Stimulated activated naive CD8-positive, alpha-beta T cell treated with anti-CD3 and anti-CD28 coated beads, Interleukin-15, Interleukin-2, amounts not matched to agents 100 U/mL and 50 U/mL, for 24 hours (primary cell): ENCODE measurements at places on chromosomes 4 and X.
A peak's percentile ranks its signal among the peaks of the same experiment; 100 is the strongest.

DNA sequence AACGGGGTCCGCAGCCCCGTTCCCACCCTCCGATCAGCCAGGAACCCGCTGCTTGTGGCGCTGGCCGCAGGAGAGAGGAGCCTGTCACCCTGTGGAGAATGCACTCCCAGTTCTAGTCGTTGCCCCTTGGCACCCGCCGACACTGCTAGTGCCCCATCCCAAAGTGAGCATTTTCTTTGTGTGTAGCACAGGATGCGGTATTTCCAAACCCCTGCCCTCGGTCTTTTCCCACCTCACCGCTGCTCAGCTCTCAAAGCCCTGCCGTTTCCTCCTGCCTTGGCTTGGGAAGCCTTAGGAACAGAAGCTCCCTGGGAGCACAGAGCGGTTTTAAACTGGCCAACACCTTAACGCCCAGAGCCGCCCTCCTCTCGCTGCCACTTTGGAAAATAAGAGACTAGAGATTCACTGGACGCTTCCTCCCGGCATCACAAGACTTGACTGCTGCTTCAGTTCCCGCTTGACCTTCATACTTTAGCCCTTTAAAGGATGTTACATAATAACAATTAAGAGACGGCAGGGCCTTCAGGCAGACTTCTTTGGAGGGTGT lies 772 bp downstream of the CYP4V2 start:
- peak; percentile 41 for DNase-seq

DNA sequence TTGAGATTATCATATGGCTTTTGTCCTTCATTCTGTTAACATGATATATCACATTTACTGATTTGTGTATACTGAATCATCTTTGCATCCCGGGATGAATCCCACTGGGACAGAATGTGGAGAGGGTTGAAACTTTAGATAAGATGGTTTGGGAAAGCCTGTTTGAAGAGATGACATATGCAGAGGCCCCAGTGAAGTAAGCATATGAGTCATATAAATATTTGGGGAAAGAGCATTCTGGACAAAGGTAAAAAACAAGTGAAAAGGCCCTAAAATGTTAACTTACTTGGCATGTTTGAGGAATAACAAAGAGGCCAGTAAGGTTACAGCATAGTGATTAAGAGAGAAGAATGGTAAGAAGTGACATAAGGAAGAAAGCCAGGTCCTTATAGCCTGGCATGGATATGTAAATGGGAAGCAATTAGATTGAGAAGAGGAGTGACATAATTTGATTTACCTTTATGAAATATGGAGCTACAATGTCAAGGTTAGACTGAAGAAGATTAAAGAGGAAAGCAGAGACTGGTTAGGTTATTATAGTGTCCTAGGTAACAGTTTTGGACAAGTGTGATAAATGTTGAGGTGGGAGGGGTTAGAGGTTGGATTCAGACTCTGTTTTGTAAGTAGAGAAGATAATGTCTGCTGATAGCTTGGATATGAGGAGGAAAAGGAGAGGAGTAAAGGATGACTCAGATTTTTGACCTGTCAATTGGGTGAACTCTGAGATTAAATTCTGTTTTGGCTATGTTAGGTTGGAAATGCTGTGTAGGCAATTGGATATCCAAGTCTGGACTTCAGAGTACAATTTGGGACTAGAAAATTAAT lies 54.6 kb upstream of the DRP2 start:
- DNase-seq: no peak

DNA sequence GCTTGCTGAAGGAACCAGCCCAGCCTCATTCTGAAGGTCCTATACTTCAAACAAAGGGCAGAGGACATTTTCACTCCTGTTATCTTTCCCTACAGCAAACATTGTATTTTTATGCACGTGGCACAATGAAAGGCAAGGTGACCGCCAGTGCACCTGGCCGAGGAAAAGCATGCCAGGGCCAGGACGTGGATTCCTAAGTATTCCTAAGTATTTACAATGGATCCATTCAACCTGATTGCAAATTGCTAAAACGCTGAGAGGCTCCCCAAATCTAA lies 127.9 kb upstream of the FTHL17 start:
- no peak for DNase-seq

GRCh38 chrX:110852180-110852579 lies 56.6 kb upstream of the CHRDL1 start:
- no peak for DNase-seq

- DNase-seq: no peak
These were observed 25.7 kb downstream of the LETM1 start for GRCh38 chr4:1830234-1830633.

DNA sequence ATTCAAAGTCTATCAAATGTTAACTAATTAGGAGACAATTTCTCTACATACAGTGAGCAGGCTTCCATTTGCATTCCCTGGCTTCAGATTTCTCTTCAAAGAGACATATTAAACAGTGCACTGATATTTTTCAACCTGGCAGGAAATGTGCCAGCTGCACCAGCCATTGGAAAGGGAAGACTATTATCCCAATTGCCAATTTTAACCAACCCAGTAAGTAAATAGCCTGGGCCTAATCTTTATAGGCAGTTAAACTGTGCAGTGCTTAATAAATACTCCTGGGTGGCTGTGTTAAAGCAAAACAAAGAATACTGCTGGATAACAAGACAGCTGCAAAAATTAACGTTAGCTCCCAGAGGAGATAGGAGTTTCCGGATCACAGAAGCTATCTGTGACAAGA lies 111.9 kb upstream of the GALNT7 start:
- DNase-seq: no peak

GRCh38 chr4:82149750-82150149 lies 224.0 kb downstream of the HNRNPD start:
- no peak for DNase-seq

GRCh38 chr4:10179957-10180602 lies 63.5 kb upstream of the WDR1 start:
- no peak for DNase-seq

GRCh38 chr4:76779740-76780459 lies 118.0 kb downstream of the SOWAHB start:
- DNase-seq: no peak

GRCh38 chrX:1419545-1420355 lies 27.8 kb upstream of the SLC25A6 start:
- no peak for DNase-seq

DNA sequence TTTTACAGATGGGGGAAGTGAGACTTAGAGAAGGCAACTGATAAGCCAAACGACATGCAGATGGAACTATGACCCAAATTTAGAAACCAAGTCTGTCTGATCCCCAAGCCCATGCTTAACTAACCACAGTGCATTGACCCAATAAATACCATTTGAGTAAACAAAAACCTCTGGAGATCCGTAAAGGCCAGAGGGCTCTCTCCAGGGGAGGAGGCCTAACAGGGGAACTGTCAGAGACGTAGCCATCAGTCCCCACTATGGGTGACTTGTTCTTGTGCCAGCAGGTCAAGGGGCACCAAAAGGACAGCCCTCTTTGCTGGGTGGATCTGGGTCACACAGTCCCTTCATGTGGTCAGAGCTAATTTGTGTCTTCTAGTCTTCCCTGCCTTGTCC lies 420.2 kb downstream of the BCOR start:
- DNase-seq: no peak

GRCh38 chrX:135432881-135433521 lies 11.3 kb downstream of the SMIM10L2A start:
- no peak for DNase-seq

GRCh38 chr4:2733844-2734574 lies 22.1 kb downstream of the TNIP2 start:
- DNase-seq: no peak

- DNase-seq: no peak
These were observed 31.8 kb downstream of the CPLX1 start for GRCh38 chr4:793941-794621.

DNA sequence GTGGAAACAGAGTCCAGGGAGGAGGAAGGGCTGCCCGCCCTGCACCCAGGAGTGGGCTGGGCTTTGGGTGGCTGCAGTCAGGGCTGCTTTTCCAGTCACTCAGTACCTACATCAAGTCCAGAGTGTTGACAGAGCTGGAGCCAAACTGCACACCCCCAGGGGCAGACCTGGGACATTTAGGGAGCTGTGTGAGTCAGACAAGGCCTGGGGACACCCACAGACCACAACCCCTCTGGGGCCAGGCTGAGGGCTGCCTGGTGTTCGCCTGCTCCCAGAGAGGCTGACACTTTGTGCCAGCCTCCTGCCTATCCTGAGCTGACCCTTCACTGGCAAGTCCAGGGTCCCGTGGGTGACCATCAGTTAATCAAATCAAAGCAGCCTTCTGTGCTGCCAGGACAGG lies 240.0 kb downstream of the BCOR start:
- peak; percentile 66 for DNase-seq

- DNase-seq: no peak
These were observed 55.1 kb downstream of the CPZ start for GRCh38 chr4:8647626-8648025.

- DNase-seq: no peak
These were observed 108.3 kb upstream of the MED14 start for GRCh38 chrX:40843643-40844042.

- no peak for DNase-seq
These were observed 123.1 kb downstream of the AFF1 start for GRCh38 chr4:87057835-87058355.

DNA sequence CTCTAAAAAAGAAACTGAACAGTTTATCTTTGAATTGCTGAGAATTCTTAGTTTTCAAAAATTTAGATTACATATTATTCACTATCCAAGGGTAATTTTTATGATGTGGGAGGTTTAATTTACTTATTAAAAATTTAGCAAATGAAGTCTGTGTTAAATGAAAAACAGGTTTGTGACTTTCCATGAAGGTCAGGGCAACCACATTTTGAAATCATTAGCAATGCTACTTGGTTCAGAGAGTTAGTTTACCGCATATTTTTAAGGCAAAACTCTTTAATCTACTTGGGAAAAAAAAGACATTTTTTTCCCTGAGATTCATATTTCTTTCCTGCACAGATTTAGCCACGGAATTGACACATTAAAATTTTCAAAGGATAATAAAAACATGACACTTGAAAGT lies 37.3 kb upstream of the PRSS12 start:
- DNase-seq: no peak

DNA sequence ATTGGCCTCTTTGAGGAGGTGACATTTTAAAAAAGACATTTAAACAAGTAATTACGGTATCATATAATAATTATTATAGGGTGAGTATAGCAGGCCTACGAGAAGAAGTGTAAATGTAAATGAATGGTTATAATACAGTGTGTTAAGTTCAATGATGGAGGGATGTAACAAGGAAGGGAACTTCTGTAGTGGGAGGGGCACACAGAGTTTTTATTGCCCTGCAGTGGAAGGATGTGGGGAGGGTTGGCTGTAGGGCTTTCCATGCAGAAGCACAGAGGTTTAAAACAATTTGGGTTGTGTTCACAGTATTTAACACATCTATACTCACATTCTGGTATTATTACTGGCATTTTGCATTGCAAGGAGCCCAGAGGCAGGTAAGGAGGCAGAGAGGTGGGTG lies 41.1 kb downstream of the AFF1 start:
- no peak for DNase-seq

DNA sequence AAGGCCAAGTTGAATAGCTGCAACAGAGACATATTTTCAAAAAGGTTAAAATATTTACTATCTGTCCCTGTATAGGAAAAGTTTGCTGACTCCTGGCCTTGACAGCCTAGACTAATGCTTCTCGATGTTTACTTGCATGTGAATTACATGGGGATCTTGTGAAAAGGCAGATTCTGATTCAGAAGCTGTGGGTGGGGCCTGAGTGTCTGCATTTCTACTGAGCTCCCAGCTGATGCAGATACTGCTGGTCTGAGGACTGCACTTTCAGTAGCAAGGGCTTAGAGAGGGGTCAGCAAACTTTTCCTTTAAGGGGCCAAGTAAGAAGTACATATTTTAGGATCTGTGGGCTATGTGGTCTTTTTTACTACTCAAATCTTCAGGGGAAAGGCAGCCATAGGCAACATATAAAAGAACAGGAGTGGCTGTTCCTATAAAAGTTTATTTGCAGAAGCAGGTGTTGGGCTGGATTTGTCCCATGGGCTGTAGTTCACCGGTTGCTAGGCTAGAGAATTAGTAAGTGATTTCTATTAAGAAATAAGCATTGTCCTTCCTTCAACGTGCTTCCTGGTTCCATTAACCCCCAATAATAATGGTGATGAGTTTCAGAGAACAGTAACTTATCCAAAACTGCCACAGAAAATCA lies 97.2 kb upstream of the PDE5A start:
- DNase-seq: no peak
